NCI-H2081 (cell line): ENCODE measurements at places on chromosomes 1 and 21.

- DNase-seq = no peak
Measured at GRCh38 chr1:165492845-165493373, 48.0 kb upstream of the RXRG start.

GRCh38 chr1:225768662-225769426 is 8.8 kb upstream of the SRP9 start:
- no peak for DNase-seq

DNA sequence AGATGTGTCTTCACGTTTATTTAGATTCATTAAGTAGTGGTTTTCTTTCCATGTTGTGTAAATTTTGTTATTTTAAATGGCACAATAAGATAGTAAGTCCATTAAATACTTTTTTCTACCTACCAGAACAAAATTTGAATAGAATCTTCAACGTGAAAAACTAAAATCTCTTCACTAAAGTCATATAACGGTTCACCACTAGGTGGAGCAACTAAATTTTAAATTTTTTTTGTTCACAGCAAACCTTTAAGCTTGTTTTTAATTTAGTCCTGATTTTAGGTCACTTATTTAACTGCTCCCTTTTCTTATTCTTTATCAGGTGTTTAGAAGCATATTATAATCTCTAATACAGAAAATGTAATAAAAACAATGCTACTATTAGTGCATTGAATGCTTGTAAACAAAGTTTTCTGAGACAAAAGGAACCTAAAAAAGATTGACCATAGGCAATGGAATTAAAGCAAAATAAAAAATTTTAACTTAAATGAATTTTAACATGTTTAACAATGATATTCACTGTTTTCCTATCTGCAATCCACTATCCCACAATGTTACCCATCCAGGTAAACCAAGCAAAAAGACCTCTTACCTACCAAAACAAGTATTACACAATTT is 28.3 kb upstream of the PKN2 start:
- no peak for DNase-seq

GRCh38 chr1:109192433-109192832 is 21.3 kb upstream of the SARS1 start:
- no peak for DNase-seq

- no peak for DNase-seq
Measured at GRCh38 chr1:186887203-186887602, 58.5 kb downstream of the PLA2G4A start.

DNA sequence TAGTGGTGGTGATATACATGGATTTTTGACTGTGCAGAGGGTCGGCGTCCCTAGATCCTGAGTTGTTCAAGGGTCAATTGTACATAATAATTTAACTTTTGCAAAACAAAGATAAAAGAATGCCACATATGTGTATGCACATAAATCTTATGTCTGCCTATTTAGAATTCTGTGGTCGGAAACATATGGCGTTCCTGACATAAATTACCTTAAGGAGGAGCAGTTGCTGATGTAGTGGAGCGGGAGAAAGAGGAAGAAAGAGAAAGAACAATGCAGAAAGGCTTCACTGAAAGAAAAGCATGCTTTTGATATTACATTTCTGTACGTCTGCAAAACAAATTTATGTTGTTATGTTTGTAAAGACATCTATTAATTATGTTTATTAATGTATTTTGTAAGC is 40.0 kb downstream of the S1PR1 start:
- no peak for DNase-seq

- DNase-seq = no peak
Measured at GRCh38 chr1:200774735-200775444, 36.2 kb downstream of the CAMSAP2 start.

GRCh38 chr1:45796946-45797345 is 6.5 kb upstream of the MAST2 start:
- DNase-seq = no peak

GRCh38 chr1:152510503-152510902 is at the start of gene LCE5A:
Gene LCE5A, plus strand, starts transcription at chr1:152510803. Its CDS starts 732 bp downstream, at chr1:152511535.
- no peak for DNase-seq

DNA sequence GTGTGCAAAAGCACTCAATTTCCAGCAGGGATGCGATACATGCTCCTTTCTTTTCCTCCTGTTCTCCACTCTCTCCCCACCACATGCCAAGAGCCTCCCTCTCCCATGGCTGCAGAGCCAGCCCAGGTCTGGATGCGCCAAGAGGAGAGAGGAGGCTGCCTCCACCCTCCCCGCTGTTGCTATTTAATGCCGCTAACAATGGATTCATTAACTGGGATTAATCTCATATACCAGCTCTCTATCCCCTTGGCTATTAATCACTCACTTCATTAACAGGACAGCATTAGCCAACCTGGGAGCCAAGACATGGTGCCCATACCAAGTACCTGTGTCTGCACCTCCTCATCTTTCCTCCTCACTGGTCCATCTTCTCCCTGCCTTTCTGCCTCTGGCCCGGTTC is 49.1 kb upstream of the SCMH1 start:
- DNase-seq = no peak

DNA sequence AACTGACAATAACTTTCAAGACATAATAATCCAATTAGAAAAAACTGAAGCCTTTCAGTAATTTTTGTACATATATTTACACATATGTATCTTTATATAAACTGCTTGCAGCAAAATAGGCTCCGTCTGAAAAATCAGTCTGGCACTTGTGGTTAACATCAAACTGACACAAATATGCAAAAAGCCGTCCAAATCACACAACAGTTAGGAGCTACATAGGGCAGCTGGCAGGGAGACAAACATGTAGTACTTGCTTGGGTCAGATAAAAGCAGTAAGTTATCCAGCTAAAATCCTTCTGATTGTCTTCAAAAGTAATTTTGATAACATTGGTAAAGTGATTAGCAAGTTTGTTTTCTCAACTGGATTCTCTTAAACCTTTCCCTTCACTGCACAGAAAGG is 14.7 kb upstream of the GUCA2A start:
- DNase-seq = no peak

DNA sequence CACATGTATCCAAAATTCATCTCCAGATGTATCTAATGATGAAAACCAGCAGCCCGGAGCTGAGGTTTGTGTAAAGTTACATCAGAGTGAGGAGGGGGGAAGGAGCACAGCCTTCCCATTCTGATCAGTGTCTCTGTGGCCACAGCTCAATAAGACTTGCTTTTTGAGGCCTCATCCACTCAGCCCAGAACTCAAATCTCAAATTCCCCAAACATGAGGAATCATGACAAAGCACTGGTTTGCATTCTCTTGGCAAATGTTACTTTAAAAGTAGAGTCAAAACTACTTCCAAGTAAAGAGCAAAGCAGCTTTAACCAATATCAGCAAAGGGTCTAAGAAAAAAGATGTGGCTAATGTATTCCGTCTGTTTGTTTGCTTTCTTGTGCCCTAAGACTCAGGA is 30.9 kb downstream of the CCN1 start:
- DNase-seq = no peak

DNA sequence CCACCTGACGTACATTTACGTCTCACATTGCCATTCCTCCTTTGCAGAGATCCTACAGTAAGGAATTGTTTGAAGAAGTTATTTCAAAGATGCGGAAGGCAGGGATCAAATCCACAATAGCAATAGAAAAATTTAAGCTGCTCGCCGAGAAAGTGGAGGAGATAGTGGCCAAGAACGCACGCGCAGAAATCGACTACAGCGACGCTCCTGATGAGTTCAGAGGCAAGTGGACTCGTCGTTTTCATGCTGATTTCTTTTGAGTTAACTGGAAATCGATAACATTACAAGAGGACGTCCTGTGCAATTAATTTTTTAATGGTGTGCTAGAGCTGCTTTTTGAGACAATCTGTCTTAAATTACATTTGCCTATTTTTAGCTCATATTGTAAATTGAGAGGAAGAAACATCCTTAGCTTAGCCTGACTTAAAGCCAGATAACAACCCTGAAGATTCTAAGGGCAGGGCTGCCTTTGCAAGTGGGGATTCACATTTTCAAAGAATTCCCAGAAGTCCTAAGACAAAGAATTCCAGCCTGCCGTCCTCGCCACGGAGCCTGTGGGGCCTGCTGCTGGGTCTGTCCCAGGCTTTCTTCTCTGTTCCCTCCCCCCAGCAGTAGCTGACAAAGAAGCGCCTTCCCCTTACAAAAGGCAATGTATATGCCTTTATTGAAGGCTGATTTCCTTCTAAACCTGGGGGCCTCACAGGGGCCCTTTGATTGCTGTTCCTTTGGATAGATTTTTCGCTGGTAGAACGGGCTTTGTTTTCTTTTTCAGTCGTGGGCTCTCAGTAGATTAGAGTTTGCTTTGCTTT is 31.6 kb upstream of the KIF1B start:
- DNase-seq = no peak

- DNase-seq = no peak
Measured at GRCh38 chr1:241507189-241507863, 12.2 kb downstream of the FH start.

DNA sequence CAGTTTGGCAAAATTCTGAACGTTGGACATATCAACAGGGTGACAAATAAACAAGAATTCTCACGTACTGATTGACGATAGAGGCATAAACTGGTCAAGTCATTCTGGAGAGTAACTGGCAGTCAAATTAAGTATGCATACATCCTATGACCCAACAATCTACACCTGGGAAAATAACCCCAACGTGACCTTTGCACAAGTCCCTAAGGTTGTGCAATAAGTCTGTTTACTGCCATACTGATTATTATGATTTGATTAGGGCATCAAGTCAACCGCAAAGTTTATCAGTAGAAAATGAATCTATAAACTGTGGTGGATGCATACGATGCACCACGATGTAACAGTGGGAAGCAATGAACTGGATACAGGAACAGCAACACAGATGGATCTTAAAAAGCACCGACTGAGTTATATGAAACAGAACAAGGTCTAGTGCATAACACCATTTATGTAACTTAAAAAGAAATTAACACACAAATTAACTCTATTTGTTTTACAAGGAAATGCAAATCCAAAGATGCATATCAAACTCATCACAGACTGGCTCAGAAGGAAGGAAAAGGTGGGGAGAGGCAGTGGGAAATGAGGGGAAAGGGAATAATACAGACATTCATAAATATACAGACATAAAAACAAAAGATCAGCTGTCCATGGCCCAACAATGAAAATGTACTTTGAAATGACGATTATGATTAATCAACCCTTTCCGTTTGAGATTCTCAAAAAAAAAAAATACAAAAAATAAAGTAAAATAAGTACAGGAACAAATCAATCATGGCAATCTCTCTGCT is 41.0 kb upstream of the SEC16B start:
- DNase-seq = no peak

GRCh38 chr1:207407655-207408260 is 46.4 kb upstream of the CR2 start:
- no peak for DNase-seq

DNA sequence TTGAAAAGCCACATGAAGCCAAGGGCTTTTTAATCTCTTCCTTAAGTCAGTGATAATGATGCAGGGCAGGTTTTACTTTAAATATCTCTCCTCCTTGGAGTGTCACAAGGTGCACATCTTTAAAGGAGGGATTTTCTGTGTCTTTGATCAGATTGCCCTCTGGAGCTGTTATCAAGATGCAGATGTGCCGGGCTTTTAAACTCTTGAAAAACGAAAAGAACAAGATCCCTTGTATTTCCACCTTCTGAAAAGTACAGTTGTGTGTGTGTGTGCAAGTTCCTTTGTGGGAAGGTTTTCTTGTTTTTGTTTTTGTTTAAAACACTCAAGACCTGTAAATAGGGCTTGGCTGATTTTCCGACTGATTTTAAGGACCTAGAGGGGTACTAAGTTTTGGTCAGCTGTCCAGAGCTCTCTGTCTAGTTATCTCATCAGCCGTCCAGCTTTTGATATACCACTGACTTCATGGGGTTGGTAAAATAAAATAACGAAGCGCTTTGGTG is 1.6 kb downstream of the MARK1 start:
- DNase-seq = peak; percentile 24

- DNase-seq = no peak
Measured at GRCh38 chr1:221782477-221782876, 40.6 kb upstream of the DUSP10 start.

DNA sequence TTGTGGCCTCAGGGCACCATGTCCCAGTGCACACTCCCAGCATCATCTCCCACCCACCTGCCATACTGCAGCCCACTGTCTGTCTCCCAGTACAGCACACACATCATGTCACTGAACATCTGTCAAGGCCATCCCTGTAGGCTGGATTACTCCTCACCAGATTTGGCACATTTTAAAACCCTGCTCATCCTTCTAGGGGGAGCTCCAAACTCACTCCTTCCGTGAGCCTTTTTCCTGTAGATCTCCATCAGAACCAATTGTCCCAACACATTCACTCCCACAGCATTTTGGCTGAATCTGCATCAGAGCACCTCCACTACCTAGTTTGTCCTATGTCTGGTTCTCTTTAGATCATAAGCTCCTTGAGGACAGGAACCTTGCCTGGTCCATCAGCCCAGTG is 58.6 kb upstream of the GRIK3 start:
- DNase-seq = no peak

DNA sequence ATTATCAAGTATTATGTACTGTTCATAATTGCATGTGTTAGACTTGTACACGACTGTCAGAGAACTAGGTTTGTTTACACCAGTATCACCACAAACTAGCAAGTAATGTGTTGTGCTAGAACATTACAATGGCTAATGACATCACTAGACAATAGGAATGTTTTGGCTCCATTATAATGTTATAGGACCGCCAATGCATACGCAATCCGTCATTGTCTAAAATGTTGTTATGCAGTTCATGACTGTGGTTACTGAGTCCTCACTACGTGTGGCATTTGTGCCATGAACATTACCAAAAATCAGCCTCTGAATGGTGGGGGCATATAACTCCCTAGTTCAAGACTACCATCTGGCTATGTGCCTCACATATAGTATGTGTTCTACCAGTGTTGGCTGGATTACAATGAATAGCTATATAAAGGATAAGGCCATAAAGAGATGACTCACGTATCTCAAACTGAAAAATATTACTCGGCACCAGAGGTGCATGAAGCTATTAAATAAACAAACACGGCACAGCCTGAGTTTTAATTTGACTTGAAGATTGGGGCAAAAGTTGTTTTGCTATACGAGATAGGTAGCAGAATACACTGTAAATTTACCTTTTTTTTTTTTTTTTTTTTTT is 89.1 kb upstream of the COL24A1 start:
- DNase-seq = no peak

GRCh38 chr1:93262645-93263044 is 82.1 kb downstream of the CCDC18 start:
- no peak for DNase-seq

GRCh38 chr1:3290915-3291314 is 163.6 kb upstream of the ARHGEF16 start:
- DNase-seq = no peak
